ENCODE measurements at places on chromosomes 5 and 9.

DNA sequence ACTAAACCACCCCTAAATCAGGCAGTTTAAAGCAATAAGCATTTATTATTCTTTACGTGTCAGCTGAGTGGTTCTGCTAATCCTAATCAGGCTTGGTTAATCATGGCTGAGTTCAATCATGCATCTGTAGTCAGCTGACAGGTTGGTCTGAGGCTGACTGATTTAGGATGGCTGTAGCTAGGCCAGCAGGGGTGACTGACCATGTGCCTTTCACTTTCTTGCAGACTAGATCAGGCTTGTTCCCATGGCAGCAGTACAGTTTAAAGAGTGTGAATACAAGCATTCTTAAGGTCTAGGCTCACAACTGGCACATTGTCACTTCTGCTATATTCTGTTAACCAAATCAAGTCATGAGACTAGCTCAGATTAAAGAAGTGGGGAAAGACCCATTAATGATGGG, 16.1 kb upstream of the MPDZ start:
- no peak for DNase-seq

- DNase-seq: no peak
These were observed 1378.7 kb upstream of the C9orf72 start for GRCh38 chr9:28951945-28952344.

DNA sequence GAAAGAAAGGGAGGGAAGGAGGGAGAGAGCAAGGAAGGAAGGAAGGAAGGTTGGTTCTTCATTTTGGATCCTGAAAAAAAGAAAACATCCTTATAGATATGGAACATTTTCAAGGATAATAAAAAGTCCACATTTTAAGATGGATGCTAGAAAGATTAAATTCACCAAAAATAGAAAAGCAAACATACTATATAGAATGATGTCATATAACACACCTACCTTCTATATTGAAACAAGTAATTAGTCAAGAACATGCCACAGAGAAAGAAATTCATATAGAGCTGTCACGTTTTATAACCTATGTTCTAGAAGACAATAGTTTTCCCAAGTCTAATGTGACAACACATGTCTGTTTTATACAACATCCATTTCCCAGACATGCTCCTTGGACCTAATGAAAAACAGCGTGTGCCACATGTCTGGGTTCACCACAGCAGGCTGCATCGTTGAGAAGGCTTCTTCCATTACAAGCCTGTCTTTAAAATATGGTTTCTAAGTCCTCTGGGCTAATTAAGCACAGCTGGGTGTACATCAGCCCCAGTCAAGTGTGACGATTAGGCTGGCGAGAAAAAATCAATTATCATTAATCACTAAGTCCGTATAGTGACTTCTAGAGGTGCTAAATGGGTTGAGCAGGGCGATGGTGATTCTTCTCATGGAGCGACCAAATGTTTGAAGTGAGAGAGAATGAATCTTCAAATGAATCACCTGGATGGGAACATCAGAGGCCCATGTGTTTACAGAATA, 301.8 kb downstream of the TLE1 start:
- DNase-seq: no peak

- DNase-seq: no peak
These were observed 111.2 kb downstream of the LMNB1 start for GRCh38 chr5:126888175-126888574.

GRCh38 chr9:84226126-84226525, 114.4 kb downstream of the SLC28A3 start:
- DNase-seq: no peak

- no peak for DNase-seq
These were observed 20.0 kb upstream of the VDAC1 start for GRCh38 chr5:134024811-134025210.

- no peak for DNase-seq
These were observed 63.1 kb upstream of the ATG10 start for GRCh38 chr5:81908771-81909170.

DNA sequence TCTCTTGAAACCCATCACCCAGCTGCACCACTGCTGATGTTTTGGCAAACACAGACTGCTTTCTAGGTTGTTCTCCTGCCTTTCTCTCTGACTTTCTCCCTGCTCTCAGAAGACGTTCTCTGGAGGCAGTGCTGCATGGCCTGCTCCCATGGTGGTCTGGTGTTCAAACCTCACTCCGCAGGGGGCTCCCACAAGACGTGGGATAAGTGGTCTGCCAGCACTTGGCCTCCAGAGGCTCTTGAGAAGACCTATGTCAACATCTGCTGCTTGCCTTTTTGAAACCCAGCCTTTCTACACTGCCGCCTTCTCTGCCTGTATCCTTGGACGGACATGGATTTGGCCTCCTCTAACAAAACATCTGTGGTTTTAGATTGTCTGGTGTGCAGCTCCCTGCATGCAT, 16.6 kb downstream of the USP20 start:
- DNase-seq: no peak

DNA sequence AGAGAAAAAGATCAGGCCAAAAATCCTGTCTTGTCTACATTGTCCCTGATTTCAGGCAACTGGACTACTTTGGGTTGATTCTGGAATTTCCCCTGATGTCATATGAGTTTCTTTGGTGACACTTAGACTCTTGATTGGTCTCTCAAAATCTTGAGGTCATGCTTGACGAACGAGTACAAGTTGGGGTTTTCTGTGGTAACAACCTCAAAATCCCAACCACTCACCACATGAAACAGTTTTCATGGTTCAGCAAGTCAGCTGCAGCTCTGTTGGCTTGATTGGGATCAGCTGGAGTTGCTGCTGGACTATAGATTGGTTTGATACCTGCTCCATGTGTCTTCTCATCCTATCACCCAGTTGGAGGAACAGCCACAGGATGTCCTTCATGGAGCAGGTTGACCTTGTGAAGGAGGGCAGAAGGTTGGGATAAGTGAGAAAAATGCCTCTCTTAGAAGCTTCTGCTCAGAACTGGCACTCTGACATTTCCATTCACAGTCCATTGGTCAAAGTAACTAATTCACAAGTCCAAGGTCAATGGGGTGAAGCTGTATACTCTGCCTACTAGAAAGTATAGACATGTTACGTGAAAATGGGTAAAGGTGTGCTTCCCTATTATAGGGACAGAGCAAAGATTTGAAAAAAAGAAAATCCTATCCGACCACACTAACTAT, 284.5 kb downstream of the SH3GL2 start:
- DNase-seq: no peak

DNA sequence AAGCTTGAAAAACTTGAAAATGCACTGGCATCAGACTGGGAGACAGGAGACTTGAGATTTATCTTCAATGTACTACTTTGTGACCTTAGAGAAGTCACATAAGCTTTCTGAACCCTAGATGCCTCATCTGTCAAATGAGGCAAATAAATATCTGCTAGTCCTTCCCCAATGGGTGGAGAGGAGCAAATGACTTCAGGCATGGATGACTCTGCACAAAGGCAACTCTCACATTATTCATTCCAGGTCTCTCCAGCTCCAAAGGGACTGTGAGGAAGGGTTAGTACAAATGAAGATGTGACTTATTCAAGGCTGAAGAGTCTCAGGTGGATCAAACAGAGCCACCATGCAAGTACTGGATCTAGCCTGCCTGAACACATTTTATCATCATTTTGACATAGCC, 228.7 kb downstream of the SLIT3 start:
- DNase-seq: no peak

GRCh38 chr9:126524353-126525077, 89.2 kb upstream of the LMX1B start:
- no peak for DNase-seq

- peak; percentile 85 for DNase-seq
These were observed 108.6 kb upstream of the CDKN2B start for GRCh38 chr9:22117511-22118384.

DNA sequence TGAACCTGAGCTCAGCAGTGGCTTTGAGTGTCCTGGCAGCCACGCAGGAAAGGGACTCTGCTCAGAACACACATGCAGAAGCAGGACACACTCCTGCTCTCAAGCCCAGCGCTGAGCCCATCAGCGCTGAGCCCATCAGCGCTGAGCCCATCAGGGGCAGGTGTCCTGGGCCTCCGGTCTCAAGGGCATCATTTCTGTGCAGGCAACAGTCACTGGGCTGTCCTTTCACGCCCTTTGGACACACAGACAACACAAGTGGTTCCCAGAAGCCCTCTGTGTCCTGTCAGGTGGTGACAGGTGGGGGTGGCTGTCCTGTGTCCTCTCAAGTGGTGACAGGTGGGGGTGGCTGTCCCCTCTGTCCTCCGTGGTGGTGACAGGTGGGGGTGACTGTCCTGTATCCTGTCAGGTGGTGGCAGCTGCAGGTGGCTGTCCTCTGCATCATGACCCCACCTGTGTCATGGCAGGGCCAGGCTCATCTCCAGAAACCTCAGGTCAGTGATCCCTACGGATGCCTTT, 39.0 kb upstream of the CLPTM1L start:
- no peak for DNase-seq

DNA sequence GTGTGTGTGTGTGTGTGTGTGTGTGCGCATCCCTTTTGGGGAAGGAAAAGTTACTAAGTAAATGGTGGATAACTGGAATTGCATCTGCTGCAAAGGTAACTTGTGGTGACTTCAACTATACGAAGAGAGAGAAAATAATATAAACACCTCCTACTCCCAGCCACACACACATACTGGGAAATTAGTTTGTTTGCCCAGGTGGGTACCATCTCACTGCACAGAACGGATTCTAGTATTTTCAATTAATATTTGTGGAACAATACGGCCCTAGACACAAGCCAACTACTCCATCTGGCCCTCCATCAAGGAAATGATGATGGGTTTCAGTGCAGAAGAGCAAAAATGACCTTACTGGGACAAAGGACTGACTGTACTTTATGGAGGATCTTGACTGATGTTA, 32.2 kb upstream of the TXN start:
- DNase-seq: no peak

GRCh38 chr5:136998854-136999357, 500.2 kb downstream of the SPOCK1 start:
- DNase-seq: no peak

- no peak for DNase-seq
These were observed 19.9 kb upstream of the S1PR3 start for GRCh38 chr9:88971131-88971960.

DNA sequence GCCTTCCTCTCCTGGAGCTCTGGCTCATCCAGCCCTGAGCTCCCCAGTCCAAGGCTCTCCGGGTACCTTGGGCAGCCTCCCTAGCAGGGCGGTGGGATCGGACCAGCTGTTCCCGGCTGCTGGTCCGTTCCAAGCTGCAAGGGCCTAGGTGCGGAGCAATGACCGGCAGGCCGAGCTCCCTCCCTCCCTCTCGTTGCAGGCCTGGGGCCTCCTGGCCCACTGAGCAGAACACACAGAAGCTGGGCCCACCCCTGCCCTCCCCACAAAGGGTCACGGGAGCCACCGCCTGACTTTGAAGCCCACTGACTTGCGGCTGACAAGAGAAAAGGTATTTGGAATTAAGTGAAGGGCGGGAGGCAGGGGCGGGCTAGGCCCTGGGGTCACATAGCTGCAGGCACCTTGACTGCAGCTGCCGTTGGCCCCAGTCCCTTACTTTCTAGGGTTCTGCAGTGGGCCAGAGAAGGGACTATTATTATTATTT, 104.7 kb upstream of the IER5L start:
- DNase-seq: no peak

- no peak for DNase-seq
These were observed 261.6 kb downstream of the ARRDC3 start for GRCh38 chr5:91121347-91121993.
